ENCODE measurements at places on chromosomes 12 and 14.

- DNase-seq = no peak
Observed at GRCh38 chr12:124756760-124757159, 106.9 kb downstream of the SCARB1 start.

DNA sequence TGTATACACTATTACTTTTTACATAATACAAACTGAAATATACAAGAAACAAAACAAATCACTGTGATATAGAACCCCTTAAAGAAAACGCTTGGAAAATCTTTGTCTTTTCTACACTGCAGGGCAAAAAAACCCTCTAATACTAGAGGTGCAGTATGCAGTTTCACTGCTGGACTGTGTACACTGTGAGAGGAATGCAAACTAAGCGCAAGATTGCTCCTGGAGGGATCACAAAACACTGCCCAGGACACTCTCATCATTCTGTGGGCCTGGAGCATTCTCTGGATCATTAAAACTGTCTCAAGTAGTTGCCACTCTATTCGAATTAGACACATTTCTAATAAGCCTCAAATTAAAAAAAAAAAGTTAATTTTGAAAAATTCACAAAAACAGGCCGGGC, 217.6 kb downstream of the MED13L start:
- no peak for DNase-seq

DNA sequence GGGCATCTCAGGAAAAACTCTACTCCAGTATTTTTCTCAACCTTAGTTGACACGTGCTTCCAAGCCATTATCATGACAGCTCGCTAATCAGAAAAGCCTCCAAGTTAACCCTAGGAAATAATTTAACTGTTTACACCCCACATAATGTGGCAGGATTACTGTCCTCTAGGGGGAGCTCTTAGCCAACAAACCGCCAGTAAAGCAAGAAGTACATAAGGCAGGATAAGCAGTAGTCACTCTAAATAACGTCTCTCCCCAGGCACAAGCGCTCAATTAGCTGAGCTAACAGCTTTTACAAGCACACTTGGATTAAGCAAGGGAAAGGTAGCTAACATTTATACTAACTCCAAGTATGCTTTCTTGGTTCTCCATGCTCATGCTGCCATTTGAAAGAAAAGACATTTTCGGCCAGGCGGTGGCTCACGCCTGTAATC, 22.8 kb downstream of the APOBEC1 start:
- peak; percentile 80 for DNase-seq

DNA sequence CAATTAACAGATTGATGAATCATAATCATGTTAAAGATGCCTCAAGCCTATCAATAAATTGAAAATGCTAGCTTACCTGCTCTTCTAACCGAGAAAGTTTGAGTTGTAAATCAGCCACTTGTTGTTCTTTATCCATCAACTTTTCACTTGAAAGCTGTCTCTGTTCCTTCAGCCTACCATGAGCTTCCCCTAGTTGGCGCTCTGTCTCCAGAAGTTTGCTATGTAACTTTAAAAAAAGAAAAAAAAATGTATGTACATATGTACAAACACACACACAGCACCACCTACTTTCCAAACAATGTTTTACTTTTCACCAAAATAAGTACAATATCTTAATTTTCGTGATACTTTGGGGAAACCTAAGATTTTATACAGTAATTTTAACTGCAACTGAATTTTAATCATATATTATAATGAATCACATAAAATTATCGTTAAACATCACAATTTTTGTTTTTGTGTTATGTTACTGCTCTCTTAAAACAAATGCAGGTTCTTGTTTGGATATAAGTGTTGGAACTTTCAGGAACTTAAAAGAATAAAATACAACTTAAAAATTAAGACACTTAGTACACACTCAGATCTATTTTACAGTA, 101.2 kb downstream of the EEA1 start:
- DNase-seq = peak; percentile 80

GRCh38 chr12:109677279-109677691, 36.3 kb upstream of the FAM222A start:
- DNase-seq = no peak

- peak; percentile 18 for DNase-seq
Observed at GRCh38 chr12:113359939-113360748, 1.8 kb downstream of the PLBD2 start.

DNA sequence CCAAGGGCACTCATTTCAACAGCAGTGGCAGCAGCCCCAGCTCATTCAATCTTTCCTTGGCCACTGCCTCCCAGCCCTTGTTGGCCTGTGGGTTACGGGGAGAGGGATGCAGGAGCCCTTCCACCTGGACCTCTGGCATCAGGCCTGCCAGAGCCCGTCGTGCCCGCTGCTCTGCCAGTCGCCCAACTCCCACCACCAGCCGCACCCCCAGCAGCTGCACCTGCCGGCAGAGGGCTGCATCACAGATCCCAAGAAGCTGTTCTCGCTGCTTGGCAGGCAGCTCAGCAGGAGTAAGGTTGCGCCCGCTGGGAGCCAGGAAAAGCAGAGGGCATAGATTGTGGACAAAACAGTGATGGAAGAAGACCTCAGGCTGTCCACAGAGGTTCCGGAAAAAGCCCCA, 6.7 kb downstream of the SMUG1 start:
- no peak for DNase-seq

DNA sequence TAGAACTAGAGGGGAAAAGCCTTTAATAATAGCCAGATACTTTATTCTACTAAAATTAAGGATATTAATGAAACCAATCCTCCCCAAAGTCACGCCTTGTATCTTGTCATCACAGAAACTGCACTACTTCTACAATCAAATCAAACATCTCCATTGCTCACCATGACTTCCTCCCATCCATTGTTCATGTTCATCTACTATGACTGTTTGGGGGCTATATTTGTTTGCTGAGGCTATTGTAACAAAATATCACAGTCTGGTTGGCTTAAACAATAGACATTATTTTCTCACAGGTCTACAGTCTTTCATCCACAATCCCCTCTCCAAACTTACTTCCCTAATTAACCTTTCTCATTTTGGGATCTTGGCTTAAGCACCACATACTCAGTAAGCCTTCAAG, 193.6 kb upstream of the FSCB start:
- no peak for DNase-seq

GRCh38 chr14:50795142-50795541, 35.8 kb downstream of the NIN start:
- DNase-seq = no peak

GRCh38 chr12:28698553-28698952, 450.5 kb upstream of the FAR2 start:
- DNase-seq = no peak

GRCh38 chr14:73462048-73462715, 3.8 kb upstream of the NUMB start:
- DNase-seq = peak; percentile 80

GRCh38 chr12:78585132-78585531, 279.4 kb upstream of the SYT1 start:
- no peak for DNase-seq

DNA sequence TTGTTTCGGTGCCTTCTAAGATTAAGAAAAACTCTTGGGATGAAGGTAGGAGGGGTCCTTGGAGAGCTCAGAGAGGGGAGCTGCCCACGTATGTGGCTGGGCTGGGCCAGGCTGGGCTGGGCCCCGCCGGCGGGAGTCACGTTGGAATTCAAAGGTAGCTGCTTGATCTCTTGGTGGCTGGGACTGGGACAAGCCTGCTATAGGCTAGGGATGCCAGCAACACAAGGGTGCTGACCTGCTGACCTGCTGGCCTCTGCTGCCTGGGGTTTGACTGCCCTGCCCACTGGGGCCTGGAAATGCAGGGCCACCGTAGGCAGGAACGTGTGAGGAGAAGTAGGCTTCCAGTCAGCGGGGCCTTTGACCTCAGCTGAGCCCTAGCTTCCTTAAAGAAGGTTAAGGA, 52.8 kb upstream of the GTF2A1 start:
- no peak for DNase-seq

GRCh38 chr14:52380294-52380693, 66.2 kb downstream of the PTGER2 start:
- DNase-seq = no peak
